ENCODE measurements at places on chromosomes 5 and 9.

- no peak for DNase-seq
Measured at GRCh38 chr9:129909851-129910250, 74.6 kb downstream of the USP20 start.

GRCh38 chr5:159663986-159664385 lies 252.3 kb upstream of the ADRA1B start:
- DNase-seq: no peak

GRCh38 chr9:4743131-4743875 lies 2.3 kb upstream of the AK3 start:
- DNase-seq: no peak

- no peak for DNase-seq
Measured at GRCh38 chr5:158492136-158492535, 607.6 kb downstream of the EBF1 start.

DNA sequence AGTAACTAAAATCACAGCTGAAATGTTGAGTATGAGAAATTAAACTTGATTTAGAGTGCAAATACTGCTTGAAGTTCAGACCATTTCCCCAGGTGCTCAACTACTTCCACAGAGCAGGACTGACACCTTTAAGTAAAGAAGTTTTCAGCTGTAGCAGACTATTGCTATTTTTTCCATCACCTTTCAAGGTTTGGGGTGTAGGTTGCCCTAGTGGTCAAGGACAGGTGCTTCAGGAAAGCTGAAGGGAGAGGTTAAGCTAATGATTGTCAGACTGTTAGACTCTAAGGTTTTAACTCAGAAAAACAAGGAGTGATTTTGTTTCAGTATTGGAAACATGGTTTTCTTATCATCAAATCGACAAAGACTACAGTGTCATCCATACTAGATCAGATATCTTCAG lies 162.1 kb downstream of the CCDC192 start:
- no peak for DNase-seq

- DNase-seq: no peak
Measured at GRCh38 chr9:38363589-38363925, 28.9 kb upstream of the ALDH1B1 start.

- DNase-seq: no peak
Measured at GRCh38 chr9:117359910-117360309, 54.9 kb downstream of the ASTN2 start.

GRCh38 chr9:35728041-35728971 lies 3.7 kb downstream of the TLN1 start:
- DNase-seq: peak; percentile 71
